ENCODE measurements at places on chromosomes 7 and 10.
A peak's percentile ranks its signal among the peaks of the same experiment; 100 is the strongest.

DNA sequence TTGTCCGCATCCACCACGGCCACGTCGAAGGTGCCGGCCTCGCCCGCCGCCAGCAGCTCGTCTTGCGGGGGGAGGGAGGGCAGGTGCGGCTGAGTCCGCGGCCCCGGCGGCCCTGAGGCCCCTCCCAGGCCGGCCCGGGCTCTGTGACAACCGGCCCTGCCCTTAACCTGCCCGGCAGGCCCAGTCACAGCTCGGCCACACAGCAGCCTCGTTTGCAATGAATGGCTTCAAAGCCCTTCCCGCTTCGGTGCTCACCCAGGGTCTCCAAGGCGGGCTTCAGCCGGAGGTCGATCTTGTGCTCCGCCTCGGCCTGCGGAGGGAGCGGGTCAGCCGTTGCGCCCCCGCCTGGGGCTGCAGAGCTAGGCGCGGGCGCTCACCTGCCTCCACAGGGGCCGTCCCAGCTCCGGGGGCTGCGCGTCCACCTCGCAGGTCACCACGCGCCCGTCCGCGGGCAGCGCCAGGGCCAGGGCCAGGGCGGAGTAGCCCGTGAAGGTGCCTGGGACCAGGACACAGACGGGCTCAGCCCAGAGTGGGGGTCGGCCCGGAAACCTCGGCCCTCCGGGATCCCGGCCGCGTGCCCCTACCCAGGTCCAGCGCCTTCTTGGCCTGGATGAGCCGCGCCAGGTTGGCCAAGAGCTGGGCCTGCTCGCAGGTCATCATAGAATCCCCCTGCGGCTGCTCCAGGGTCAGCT lies 928 bp downstream of the COMTD1 start:
- H3K4me1 ChIP-seq, result peaks cover 25% of the 10 kb centered on the region
- peak overlapping the region; percentile 78 for H3K27ac ChIP-seq
- no peaks in the 10 kb centered on the region for H3K27me3 ChIP-seq
- DNase-seq, result peak; percentile 73
- H3K4me3 ChIP-seq, result peak overlapping the region; percentile 75

GRCh38 chr10:69180525-69181204 lies 631 bp downstream of the SUPV3L1 start:
- no peaks in the 10 kb centered on the region for H3K36me3 ChIP-seq
- H3K27me3 ChIP-seq, result no peaks in the 10 kb centered on the region
- peak; percentile 49 for DNase-seq
- H3K4me3 ChIP-seq, result peak overlapping the region; percentile 54

DNA sequence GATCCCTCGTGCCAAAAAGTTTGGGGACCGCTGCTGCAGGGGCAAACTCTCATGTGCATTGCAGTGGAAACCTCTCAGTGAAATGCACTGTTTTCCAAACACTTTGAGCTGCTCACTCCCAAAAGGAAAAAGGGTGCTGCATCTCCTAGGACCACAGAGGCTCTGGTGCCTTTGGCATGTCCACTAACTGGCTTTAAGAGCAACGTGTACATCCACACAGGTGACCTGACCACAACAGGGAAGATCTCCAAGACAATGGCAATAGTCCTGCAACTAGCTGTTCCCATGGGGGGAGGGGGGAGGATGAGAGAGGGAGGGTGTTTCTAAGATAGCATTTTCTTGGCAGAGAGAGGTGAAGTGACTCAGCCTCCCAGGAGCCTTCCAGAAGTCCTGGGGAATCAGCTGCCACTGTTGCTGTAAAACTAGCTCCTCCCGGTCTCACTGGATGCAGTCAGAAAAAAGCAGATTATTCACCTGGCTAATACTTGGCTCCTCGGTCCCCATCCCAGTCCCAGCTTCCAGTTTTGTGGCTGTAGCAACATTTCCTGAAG lies 181.7 kb downstream of the HECW1 start:
- no peak overlapping the region for H3K27ac ChIP-seq
- no peaks in the 10 kb centered on the region for H3K27me3 ChIP-seq
- H3K36me3 ChIP-seq, result no peaks in the 10 kb centered on the region
- H3K4me3 ChIP-seq, result no peak overlapping the region
- peak; percentile 65 for DNase-seq

DNA sequence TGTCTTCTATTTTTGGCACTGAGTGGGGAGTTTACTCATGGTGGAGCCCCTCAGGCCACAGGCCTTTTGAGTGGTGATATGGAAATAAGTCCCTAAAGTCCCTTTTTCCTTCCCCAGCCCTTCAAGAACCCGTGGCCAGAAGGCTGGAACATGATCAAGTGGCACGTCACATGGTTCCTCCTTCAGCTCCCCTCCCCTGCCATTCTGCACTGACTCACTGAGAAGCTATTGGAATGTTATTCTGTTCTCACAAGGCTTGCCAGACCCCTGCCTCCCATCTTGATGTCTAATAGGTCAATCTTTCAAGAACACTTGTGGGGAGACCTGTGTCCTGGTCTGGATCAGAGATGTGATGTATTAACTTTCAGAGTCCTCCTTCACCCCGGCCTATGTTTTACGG lies 279.8 kb downstream of the SEC23IP start:
- DNase-seq, result peak; percentile 12
- H3K36me3 ChIP-seq, result no peaks in the 10 kb centered on the region
- no peaks in the 10 kb centered on the region for H3K4me1 ChIP-seq
- no peak overlapping the region for H3K27ac ChIP-seq
- no peak overlapping the region for H3K4me3 ChIP-seq

GRCh38 chr10:4431114-4431863 lies 394.7 kb upstream of the AKR1E2 start:
- H3K36me3 ChIP-seq, result no peaks in the 10 kb centered on the region
- no peak overlapping the region for H3K27ac ChIP-seq
- no peaks in the 10 kb centered on the region for H3K4me1 ChIP-seq
- no peak overlapping the region for H3K4me3 ChIP-seq
- H3K27me3 ChIP-seq, result no peaks in the 10 kb centered on the region

- H3K27me3 ChIP-seq, result no peaks in the 10 kb centered on the region
- H3K4me3 ChIP-seq, result no peak overlapping the region
- peak; percentile 67 for DNase-seq
- H3K4me1 ChIP-seq, result no peaks in the 10 kb centered on the region
- H3K27ac ChIP-seq, result no peak overlapping the region
These were observed 70.4 kb downstream of the HERPUD2 start for GRCh38 chr7:35624299-35625186.

GRCh38 chr10:117014835-117015234 lies 9.8 kb upstream of the SHTN1 start:
- DNase-seq, result no peak
- H3K4me1 ChIP-seq, result no peaks in the 10 kb centered on the region
- no peak overlapping the region for H3K4me3 ChIP-seq
- no peak overlapping the region for H3K27ac ChIP-seq

DNA sequence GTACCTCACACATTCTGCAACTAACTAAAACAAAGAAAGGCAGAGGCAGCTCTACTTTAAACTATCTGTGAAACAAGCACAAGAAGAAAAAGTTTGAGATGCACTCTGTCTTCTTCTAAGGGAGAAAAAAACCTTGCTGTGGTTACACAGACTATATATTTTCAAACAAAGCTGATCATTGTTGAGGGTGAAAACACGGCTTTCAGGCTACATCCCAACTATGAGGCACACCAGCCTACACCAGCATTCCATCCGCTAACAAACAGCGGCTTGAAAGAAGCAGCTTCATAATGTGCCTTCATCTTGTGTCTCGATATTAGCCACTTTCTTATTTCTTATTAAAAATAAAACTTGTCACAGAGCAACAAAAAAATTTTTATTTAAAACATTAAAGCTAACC lies 79.1 kb downstream of the USP6NL start:
- H3K36me3 ChIP-seq, result no peaks in the 10 kb centered on the region
- DNase-seq, result no peak
- H3K27ac ChIP-seq, result peak overlapping the region; percentile 7
- H3K4me1 ChIP-seq, result peaks cover 17% of the 10 kb centered on the region
- H3K27me3 ChIP-seq, result no peaks in the 10 kb centered on the region
- no peak overlapping the region for H3K4me3 ChIP-seq

- H3K4me3 ChIP-seq, result no peak overlapping the region
- H3K4me1 ChIP-seq, result no peaks in the 10 kb centered on the region
- H3K27me3 ChIP-seq, result no peaks in the 10 kb centered on the region
- H3K27ac ChIP-seq, result no peak overlapping the region
These were observed 223.7 kb downstream of the SNX10 start for GRCh38 chr7:26515314-26515842.

DNA sequence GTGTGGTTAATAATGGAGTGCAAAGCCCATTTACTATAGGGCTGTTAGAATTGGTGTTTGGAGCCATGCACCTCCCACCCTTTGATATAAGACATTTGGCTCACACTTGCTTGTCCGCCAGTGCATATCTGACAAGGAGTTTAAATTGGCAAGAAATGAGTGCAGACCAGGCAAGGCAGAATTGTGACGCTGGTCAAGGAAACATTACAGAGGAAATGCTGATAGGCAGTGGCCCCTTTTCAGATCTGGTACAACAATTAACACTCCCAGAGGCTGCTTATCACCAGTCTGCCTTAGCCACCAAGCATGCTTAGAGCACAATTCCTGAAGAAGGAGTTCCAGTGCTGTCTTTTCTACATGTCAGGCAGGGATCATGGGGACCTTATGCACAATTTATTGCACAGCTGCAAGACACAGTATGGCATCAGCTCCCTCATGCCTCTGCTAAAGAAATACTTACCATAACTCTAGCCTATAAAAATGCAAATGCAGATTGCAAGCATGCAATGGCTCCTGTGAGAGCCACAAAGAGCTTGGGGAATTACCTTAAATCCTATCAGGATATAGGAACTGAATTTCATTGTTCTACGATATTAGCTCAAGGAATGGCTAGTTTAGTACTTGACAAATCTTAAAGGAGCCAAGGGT lies 35.2 kb downstream of the OR13A1 start:
- no peaks in the 10 kb centered on the region for H3K27me3 ChIP-seq
- no peak for DNase-seq
- H3K36me3 ChIP-seq, result no peaks in the 10 kb centered on the region
- no peaks in the 10 kb centered on the region for H3K4me1 ChIP-seq

DNA sequence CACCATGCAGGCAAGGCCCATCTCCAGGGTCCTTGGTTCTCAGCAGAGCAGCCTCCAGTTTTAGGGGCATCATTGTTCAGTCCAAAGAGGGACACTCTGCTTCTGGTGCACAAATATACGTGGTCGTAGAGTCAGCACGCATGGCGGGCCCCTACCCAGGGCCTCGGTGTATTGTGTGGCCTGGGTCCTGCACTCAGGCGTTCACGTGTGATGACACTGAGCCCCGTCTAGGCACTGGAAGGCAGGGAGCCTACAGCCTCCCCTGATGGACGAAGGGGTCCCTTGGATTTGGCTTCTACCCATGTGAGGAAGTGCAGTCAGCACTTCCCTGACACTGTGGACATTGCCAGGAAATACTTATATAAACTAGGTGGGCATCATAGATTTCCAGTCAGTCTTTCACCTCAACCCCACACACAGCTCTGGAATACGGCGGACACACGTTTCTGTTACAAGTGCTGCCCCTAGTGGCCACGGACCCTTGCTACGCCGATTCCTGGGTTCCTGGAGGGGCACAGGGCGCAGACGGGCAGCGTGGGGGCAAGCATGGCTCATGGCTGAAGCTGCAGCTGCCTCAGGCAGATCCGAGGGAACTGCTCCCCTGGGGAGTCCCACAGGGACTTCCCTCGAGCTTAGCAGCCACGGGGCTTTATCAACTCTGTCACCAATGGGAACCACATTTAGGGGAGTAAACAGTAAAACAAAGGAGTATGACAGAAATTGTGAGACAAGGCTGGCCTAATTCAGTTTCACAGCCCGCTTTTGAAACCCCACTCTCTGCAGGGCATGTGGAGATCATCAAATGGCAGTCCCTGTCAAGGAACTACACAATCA lies 25.4 kb downstream of the AIFM2 start:
- no peak overlapping the region for H3K27ac ChIP-seq
- no peaks in the 10 kb centered on the region for H3K4me1 ChIP-seq
- DNase-seq, result no peak
- no peak overlapping the region for H3K4me3 ChIP-seq
- H3K36me3 ChIP-seq, result no peaks in the 10 kb centered on the region

DNA sequence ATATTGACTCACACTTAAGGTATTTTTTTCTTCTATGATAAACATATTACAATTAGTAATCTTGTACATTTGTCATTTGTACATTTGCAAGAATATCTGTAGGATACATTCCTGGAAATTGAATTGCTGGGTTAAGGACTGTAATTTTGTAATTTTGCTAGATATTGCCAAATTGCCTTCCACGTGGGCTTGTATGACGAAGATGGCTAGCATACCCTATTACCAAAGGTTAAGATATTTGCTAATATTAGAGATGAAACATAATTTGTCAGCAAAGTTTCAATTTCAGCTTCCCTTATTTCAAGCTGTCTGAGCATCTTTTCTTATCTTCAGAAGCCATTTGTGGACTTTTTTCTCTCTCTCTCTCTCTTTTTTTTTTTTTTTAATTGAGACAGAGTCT lies 1.0 kb upstream of the LYZL2 start:
- H3K4me3 ChIP-seq, result no peak overlapping the region
- H3K4me1 ChIP-seq, result no peaks in the 10 kb centered on the region

DNA sequence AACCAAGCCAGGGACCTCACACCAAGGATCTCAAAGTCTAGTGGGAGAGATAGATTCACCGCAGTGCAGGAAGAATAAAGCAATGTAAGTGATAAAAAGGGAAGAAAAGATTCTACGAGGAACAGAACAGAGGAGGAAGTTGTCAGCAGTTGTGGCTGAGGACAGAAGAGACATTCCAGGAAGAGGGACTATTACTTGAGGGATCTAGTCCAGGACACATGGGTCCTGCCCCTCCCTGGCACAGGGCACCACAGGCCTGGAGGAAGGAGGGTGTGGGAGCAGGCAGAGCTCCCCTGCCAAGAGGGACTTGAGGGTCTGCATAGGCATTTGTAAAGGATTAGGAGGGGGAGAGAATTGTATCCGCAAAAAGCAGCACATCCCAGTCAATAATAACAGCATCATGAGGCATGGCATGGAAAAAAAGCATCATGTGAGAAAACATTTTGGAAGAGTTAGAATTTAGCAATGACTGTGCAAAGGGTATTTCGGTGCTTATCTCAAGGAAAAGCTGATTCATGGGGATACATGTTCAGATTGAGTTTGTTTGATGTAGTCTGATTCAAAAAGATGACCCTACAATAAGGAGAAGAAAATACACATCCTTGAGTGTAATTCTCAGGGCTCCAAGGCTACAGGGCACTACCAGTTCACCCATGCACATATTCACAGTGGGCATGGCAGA lies 12.7 kb downstream of the C10orf71 start:
- no peaks in the 10 kb centered on the region for H3K27me3 ChIP-seq
- H3K4me1 ChIP-seq, result no peaks in the 10 kb centered on the region
- no peaks in the 10 kb centered on the region for H3K36me3 ChIP-seq
